ENCODE measurements at places on chromosomes 2 and 18. TPM values are rescaled to one million over a fixed set of nuclear protein-coding genes. Genes with fewer than 3 reads are reported as not detected.

- DNase-seq: no peak
Observed at GRCh38 chr2:158234497-158234896, 132.8 kb downstream of the UPP2 start.

- DNase-seq: peak; percentile 71
Observed at GRCh38 chr2:236334122-236334876, 70.1 kb upstream of the ASB18 start.

DNA sequence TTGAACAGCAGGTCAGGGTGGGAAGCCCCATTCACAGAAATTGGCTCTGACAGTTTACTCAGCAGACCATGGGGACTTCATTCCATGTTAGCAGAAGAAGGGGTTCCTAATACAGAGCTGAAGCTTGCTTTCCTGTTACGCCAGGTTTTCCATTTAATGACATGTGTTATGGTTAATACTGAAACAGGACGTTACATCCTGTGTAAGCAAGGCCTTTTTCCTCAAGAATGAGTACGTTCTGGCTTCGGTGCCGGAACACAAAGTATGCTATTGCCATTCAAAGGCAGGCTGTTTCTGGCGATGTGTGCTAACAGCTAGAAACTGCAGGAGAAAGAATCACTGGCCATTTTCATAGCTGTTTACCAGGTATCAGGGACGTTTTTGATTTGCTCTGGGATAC, 190.4 kb downstream of the SNTG2 start:
- DNase-seq: no peak

- no peak for DNase-seq
Observed at GRCh38 chr2:158841850-158842249, 46.7 kb downstream of the DAPL1 start.

DNA sequence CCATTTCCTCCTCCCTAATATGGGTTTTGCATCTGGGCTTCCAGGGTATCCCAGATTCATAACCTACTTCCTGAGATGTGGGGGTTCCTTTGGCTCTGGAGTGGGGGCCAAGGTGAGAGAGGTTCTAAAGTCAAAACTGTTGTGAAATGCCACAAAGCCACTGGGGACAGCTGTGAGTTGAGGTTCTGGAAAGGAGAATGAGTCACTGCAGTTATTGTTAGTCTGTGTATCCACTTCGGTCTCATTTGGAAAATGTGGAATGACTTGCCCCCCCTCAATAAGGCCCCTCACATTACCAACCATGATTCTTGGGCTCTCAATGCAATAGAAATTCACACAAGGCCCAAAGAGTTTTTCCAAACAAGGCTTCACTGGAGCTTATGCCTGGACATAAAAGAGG, 51.1 kb upstream of the LGALSL start:
- no peak for DNase-seq

- DNase-seq: peak; percentile 39
Observed at GRCh38 chr2:96320728-96321622, 4.1 kb upstream of the ITPRIPL1 start.

GRCh38 chr18:39232937-39233336, 1667.3 kb upstream of the CELF4 start:
- no peak for DNase-seq

DNA sequence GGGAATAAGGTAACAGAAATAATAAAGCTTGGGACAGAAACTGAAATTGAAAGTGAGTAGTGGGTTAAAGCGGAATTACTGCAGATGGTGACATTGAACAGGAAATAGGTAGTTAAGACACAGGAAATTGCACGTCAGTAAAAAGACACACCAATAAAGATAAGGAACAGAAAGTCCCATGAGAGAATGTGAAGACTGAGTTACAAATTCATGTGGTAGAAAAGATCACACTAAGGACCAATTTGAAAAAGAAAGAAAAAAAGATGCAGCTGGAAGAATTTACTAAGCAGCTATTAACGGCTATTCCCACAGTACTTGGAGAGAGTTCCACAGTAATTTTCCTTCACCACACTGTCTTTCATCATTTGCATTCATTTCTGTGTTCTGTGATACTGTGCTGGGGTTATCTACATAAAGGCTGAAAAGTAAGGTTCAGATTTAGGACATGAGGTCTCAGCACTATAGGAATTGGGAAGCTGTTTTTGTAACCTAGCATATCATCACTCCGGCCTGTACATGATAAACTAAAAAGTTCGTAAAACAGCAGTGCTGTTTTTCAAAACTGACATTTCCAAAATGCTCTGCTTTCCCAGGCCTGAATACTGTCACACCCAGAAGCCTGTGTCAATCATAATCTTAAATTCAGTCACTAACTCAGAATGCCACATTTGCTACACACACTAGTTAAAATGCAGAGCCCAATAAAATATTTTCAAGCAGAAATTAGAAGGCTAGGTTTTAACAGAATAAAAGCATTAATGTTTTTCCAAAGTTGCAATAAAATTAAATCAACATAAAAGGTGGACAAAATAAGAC, 42.9 kb downstream of the SRBD1 start:
- DNase-seq: no peak

DNA sequence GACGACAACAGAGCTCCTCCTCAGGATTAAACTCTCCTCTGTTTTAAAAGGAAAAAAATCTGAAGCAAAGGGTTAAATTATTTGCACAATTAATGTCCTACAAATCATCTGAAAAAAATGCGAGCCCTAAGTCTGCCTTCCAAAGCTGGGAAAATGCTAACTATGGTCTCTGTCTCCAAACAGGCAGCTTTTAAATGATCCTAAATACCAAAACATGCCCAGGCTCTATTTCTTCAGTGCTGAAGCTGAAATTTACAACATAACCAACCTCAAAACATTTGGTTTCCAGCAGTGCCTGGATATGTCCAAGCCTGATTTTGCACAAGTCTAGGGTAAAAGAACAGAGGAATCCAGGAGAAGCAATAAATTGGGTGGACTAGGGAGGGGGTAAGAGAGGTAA, 57.2 kb downstream of the LBH start:
- DNase-seq: no peak

GRCh38 chr2:97660044-97660774, 3.6 kb downstream of the ACTR1B start:
- no peak for DNase-seq

DNA sequence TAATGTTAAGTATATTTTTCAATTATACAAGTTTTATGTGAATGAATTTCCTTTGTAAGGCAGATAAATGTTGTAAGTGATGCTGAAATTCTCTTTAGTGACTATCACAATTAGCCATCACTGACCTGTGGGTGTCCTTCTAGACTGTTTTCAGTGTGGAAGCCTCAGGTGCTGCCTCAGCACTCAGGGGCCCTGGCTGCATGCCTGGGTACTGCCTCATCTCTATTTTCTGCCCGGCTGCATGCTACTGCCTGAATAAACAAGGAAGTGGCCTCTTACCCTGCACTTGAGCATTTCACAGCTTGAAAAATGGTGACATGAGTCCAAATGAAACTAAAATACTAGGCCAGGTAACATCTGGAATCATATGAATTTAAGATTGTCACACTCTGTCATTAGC, 787.6 kb upstream of the SALL3 start:
- DNase-seq: peak; percentile 39

DNA sequence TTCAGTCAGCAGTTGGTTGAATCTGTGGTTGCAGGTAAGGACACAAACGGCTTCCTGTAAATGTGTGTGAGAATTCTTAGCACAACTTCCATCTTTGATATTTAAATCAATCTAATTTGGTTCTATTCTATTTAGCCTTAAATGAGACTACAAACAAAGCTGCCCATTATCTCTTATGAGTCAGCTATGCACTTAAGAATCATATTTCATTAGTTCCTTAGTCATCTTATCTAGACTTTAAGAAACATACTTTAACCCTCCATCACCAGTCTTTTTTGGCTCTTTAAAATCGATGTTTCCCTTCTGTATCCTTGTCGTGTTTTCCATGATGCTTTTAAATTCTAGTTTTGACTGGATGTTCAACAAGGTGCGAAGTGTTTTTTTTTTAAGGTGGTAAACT, 114.4 kb upstream of the TMEM200C start:
- DNase-seq: no peak

DNA sequence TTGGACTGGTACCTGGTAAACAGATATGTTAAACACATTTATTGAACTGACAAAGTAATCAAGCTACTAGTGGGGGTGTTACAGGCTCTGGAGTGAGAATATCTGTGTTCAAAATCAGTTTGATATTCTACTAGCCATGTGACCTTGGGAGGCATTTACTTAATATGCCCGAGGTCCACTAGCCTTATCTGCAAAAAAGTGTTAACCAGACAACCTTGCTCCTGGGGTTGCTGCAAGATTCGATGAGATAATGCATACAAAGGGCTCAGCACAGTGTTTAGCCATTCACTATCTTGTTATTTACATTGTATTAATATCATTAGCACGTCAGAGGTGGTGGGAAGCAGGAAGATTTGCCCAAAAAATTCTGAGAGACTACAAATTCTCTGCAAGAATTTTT, 103.3 kb downstream of the CDH2 start:
- DNase-seq: no peak

- DNase-seq: no peak
Observed at GRCh38 chr2:6475155-6475940, 390.4 kb downstream of the CMPK2 start.

GRCh38 chr2:119425620-119426395, 5.8 kb upstream of the TMEM37 start:
- no peak for DNase-seq

DNA sequence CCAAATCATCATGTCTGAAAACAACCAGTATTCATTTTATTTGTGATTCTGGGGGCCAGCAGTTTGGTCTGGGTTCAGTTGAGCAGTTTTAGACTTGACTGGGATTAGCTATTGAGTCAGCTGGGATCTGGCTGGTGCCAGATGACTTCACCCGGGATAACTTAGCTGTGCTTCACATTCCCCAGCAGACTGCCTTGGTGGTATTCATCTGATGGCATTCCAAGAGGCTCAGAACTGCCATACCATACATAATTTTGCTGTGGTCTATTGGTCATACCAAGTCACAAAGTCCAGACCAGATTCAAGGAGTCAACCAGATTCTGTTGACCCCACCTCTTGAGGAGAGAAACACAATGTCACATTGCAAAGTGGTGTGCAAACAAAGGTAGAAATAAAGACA, 7.8 kb upstream of the FSHR start:
- no peak for DNase-seq

GRCh38 chr18:55479656-55480420, 108.2 kb downstream of the TCF4 start:
- DNase-seq: no peak

- DNase-seq: no peak
Observed at GRCh38 chr2:229443141-229443540, 172.1 kb upstream of the PID1 start.

GRCh38 chr2:128320906-128321771, 2.5 kb upstream of the HS6ST1 start:
- no peak for DNase-seq

DNA sequence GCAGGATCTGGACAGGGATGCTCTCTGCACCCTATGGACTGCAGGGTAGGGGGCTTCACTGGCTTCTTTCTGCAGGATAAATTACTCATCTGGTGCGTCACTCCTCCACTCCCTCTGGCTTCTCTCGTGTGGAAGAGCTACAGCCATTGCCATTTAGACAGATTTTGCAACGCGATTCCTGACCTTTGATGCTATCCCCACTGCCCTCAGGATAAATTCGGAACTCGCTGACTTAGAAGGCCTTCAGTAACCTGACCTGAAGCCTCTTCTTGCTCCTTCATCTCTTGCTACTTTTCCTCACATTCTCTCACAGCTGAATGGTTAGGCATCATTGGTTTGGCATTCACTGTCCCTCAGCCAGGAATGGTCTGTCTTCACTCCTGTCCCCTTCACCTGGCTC, 5.3 kb downstream of the NIFK start:
- DNase-seq: no peak

- DNase-seq: no peak
Observed at GRCh38 chr2:229578052-229578846, 136.1 kb downstream of the DNER start.

DNA sequence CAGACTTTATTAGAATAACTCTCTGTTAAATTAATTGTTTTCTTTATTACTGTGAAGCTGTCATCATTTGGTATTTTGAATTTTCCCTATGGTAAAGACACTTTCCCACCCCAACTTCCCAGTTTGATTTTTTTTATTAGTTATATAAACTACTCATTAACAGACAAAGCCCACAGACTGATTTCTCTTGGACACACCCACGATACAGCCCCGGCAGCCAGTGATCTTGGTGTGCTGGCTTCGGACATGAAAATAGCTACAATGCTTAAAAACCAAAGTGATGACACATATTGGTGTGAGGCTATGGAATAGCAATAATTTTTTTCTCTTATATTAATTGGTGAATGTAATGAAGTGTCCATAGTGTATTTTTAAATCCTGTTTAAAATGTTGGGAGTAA, 225.4 kb upstream of the SIX3 start:
- no peak for DNase-seq

DNA sequence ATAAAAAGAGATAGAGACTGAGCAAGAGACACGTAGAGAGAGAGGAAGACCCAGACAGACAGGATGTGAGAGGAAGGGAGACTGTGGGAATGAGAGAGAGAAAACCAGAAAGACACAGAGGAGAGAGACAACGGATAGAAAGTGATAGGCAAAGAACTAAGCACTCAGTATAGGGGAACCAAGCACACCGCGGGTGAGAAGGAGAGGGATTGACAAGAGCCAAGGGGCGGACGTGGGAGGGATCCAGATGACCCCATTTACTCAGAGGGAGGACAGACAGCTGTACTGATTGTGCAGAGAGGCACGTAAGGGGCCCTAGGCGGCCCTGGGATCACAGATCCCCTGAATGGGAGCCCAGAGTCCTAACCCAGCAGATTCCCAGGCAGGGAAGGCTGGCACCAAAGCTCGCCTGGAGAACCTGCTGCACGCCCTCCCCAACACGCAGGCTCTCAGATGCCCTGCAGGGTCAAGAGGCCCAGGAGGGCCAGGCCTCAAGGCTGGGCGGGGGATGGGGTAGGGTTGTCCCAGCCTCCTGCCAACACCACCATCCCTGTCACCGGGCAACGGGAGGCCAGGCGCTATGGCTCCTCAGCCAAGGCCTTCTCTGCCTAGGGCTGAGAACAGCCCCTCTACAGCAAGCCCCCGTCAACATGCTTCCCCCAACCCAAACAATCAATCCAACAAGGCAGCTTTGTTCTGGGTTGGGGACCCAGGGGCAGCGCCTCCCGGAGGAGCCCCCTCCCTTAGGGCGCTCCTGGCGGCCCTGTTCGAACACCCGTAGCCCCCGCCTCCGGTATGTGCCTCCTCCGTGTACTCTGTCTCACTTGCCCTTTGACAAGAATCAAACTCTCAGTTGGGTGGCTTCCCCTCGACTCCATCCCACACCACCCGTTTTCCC, 579 bp downstream of the LOXL3 start:
- peak; percentile 45 for DNase-seq

ZC3H6 gene
- total RNA-seq: 21.8 TPM

AGXT gene
- 0.12 TPM for total RNA-seq

SP5 gene
- 0.12 TPM for total RNA-seq

APCDD1 gene
- total RNA-seq: 24.9 TPM

HOXD12 gene
- total RNA-seq: not detected

ZFAND2B gene
- 20.3 TPM for total RNA-seq

TNFRSF11A gene
- 1.2 TPM for total RNA-seq

YWHAQ gene
- total RNA-seq: 119 TPM

HRH4 gene
- total RNA-seq: 0.17 TPM

AQP12A gene
- total RNA-seq: not detected

Data from left ventricle myocardium superior (tissue), 1 donor.